ENCODE measurements at places on chromosomes 11 and 22. TPM values are rescaled to one million over a fixed set of nuclear protein-coding genes. Genes with fewer than 3 reads are reported as not detected.

GRCh38 chr11:64848826-64849597, 4.6 kb upstream of the CDC42BPG start:
- DNase-seq = peak; percentile 92
- peaks cover 8% of the 10 kb centered on the region for H3K36me3 ChIP-seq
- no peaks in the 10 kb centered on the region for H3K27me3 ChIP-seq
- H3K4me1 ChIP-seq = peaks cover 68% of the 10 kb centered on the region

GRCh38 chr11:103266167-103266831, 157.1 kb downstream of the DYNC2H1 start:
- no peaks in the 10 kb centered on the region for H3K27me3 ChIP-seq
- no peaks in the 10 kb centered on the region for H3K36me3 ChIP-seq
- H3K27ac ChIP-seq = no peak overlapping the region

GRCh38 chr11:86435711-86436110, 61.0 kb downstream of the CCDC81 start:
- no peaks in the 10 kb centered on the region for H3K27me3 ChIP-seq
- H3K4me3 ChIP-seq = no peak overlapping the region
- no peaks in the 10 kb centered on the region for H3K36me3 ChIP-seq
- H3K27ac ChIP-seq = no peak overlapping the region
- DNase-seq = no peak
- no peaks in the 10 kb centered on the region for H3K4me1 ChIP-seq

- no peaks in the 10 kb centered on the region for H3K27me3 ChIP-seq
- no peaks in the 10 kb centered on the region for H3K36me3 ChIP-seq
- no peak overlapping the region for H3K4me3 ChIP-seq
- peaks cover 6% of the 10 kb centered on the region for H3K4me1 ChIP-seq
- DNase-seq = no peak
- no peak overlapping the region for H3K27ac ChIP-seq
Observed at GRCh38 chr11:75135651-75136050, 15.3 kb upstream of the SLCO2B1 start.

GRCh38 chr22:46122511-46122971, 27.8 kb upstream of the PPARA start:
- DNase-seq = peak; percentile 93
- no peak overlapping the region for H3K27ac ChIP-seq
- no peaks in the 10 kb centered on the region for H3K27me3 ChIP-seq
- H3K4me3 ChIP-seq = no peak overlapping the region

GRCh38 chr11:129320494-129320893, 55.2 kb upstream of the BARX2 start:
- H3K4me3 ChIP-seq = no peak overlapping the region
- peaks cover 38% of the 10 kb centered on the region for H3K4me1 ChIP-seq
- no peaks in the 10 kb centered on the region for H3K27me3 ChIP-seq
- no peak overlapping the region for H3K27ac ChIP-seq

- no peaks in the 10 kb centered on the region for H3K36me3 ChIP-seq
- no peak overlapping the region for H3K4me3 ChIP-seq
- no peak for DNase-seq
- H3K27ac ChIP-seq = peak overlapping the region; percentile 47
- H3K27me3 ChIP-seq = no peaks in the 10 kb centered on the region
- H3K4me1 ChIP-seq = peaks cover 98% of the 10 kb centered on the region
Observed at GRCh38 chr11:3905080-3905953, 49.9 kb downstream of the STIM1 start.

DNA sequence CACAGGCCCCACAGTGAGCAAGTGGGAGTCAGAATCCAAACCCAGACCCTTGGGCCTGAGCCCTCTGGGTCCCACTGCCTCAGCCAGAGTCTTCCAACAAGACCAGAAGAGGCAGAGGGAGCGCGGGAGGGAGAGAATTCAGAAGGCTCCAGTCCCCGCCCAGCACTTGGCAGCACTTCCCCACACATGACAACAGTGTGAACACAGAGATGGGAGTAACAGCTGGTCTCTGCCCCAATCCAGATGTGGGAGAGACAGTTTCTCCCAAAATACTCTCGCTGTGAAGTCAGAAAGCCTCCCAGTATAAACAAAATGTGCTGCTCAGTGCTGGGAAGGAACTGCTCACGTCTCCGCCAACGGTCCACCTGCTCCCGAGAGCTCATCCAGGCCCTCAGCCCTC, 219.9 kb downstream of the MN1 start:
- H3K4me1 ChIP-seq = no peaks in the 10 kb centered on the region
- H3K27ac ChIP-seq = no peak overlapping the region
- H3K36me3 ChIP-seq = no peaks in the 10 kb centered on the region
- no peak overlapping the region for H3K4me3 ChIP-seq
- DNase-seq = peak; percentile 24
- no peaks in the 10 kb centered on the region for H3K27me3 ChIP-seq

DNA sequence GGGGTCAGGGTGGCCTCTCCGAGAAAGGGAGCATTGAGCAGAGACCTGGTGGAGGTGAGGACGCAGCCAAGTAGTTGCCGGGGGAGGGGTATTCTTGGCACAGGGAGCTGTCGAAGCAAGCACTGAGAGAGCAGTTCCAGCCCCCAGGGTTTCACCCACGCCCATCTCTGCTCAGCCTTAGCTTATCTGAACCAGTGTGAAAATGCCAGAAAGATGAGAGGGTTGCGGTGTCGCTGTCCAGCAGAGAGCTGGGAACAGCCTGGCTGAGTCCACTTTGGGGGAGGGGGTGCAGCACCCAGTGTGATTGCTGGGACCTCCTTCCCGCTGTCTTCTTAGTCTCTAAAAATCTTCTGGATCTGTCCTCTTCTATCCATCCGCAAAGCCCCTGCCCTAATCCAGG, 123.3 kb upstream of the TBCEL start:
- H3K36me3 ChIP-seq = no peaks in the 10 kb centered on the region
- H3K27ac ChIP-seq = no peak overlapping the region
- H3K4me1 ChIP-seq = no peaks in the 10 kb centered on the region
- no peak overlapping the region for H3K4me3 ChIP-seq

DNA sequence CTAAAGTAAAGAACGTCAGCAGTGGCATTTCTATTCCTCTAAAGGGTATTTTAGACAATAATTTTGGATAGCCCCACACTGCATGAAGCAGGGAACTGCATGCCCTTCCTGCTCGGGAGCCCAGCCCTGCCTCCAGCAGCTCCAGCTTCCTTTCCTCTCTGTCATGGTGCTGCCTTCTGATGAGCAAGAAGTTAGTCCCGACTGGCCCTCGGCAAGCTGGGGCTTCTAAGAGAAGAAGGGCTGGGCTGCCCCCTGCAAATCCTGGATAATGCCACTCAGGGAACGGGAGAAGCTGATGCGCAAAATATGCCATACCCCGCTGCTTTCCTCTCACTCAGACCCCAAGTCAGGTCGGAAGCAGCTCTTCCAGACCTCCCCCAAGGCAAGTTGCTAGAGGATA, 296.4 kb downstream of the ETS1 start:
- peaks cover 44% of the 10 kb centered on the region for H3K4me1 ChIP-seq
- peak; percentile 81 for DNase-seq
- no peaks in the 10 kb centered on the region for H3K36me3 ChIP-seq
- no peaks in the 10 kb centered on the region for H3K27me3 ChIP-seq

GRCh38 chr11:62171261-62171723, 18.7 kb upstream of the SCGB1D1 start:
- H3K27me3 ChIP-seq = peaks cover 68% of the 10 kb centered on the region
- peak overlapping the region; percentile 40 for H3K27ac ChIP-seq
- no peak for DNase-seq
- no peak overlapping the region for H3K4me3 ChIP-seq
- no peaks in the 10 kb centered on the region for H3K36me3 ChIP-seq
- H3K4me1 ChIP-seq = no peaks in the 10 kb centered on the region

DNA sequence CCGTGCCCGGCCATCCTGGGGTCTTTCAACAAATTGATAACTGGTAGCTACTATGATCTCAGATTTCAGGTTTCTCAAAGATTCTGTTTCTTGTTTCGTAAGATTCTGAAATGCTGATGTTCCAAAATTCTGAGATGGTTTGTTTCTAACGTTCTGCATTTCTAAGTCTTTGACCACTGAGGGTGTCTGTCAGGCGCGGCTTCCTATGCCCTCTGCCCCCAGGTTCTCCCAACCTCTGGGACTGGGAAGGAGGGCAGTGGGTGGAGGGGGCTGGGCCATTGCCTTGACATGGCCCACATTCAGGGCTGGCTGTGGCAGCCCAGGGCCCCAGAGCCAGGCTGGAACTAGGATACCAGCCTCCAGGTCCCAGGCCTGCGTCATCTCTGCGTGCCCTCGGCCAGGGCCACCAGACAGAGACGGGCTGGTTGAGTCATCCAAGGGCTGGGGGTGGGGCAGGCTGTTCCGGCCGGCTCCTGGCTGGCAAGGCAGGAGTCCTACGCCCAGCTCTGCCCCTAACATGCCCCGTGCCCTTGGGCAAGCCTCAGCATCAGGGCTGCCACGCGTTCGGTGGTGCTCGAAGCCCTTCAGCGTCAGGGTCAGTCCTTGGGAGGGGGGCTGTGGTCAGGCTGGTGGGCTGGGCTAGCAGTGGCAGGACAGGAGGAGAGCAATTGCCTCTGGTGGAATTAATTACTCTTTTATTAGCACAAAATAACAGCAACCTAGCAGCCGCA, 5.2 kb downstream of the TMEM134 start:
- peak overlapping the region; percentile 98 for H3K27ac ChIP-seq
- no peaks in the 10 kb centered on the region for H3K36me3 ChIP-seq
- peak; percentile 92 for DNase-seq

DNA sequence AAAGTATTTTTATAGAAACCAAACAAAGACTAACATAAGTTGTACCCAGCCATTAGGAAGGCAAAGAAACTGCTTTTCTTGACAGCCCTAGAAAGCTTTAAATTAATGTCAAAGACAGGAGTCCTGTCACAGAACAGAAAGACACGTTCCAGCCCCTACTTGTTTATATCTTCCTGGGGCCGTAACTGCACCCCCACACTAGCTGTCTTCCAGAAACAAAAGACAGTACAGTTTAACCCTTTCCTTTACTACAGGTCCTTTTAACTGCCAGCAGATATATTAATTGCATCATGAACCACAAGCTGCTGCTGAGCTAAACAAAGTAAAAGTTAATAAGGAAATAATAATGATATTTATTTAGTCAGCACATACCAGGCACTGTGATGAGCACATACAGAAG, 20.3 kb upstream of the CFAP300 start:
- H3K4me1 ChIP-seq = no peaks in the 10 kb centered on the region
- no peak overlapping the region for H3K27ac ChIP-seq
- H3K27me3 ChIP-seq = no peaks in the 10 kb centered on the region
- no peaks in the 10 kb centered on the region for H3K36me3 ChIP-seq

DNA sequence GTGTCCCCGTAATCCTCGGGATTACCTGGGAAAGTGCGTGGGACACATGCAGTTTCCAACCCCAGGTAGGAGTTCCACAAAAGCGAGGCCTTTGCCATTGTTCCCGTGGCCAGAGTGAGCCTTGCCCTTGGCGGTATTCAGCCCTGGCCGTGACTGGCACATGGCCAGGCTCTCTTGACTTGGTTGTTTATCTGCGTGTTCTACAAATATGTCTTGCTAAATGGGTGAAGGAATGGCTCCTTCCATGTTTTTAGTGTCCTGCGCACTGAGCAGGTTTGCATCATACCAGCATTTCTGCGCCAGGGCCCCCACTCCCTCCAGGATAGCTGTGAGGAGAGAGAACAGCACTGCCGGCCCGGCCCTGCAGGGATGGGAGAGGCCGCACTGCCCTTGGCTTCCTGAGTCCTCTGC, 20.0 kb downstream of the POLR3H start:
- H3K36me3 ChIP-seq = peaks cover 52% of the 10 kb centered on the region
- peaks cover 43% of the 10 kb centered on the region for H3K4me1 ChIP-seq
- no peak overlapping the region for H3K4me3 ChIP-seq
- no peak for DNase-seq
- H3K27me3 ChIP-seq = no peaks in the 10 kb centered on the region
- H3K27ac ChIP-seq = peak overlapping the region; percentile 87

DNA sequence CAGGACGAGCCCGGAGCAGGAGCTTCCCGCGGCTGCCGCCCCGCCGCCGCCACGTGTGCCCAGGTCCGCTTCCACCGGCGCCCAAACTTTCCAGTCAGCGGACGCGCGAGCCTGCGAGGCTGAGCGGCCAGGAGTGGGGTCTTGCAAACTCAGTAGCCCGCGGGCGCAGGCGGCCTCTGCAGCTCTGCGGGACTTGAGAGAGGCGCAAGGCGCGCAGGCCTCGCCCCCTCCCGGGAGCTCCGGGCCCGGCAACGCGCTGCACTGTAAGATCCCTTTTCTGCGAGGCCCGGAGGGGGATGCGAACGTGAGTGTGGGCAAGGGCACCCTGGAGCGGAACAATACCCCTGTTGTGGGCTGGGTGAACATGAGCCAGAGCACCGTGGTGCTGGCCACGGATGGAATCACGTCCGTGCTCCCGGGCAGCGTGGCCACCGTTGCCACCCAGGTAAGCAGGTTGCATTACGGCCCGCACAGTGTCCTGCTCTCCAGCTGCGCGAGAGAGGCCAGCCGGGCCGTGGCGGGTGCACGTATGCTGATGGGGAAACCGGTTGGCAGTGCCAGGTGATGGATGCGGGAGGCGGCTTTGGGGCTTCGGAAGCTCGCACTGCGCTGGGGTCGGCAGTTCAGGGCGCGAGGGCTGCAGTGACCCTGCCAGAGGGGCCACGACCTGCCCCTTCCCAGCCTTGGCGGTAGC, 2.0 kb downstream of the SLC6A5 start:
- DNase-seq = no peak
- H3K4me3 ChIP-seq = no peak overlapping the region
- H3K4me1 ChIP-seq = peaks cover 16% of the 10 kb centered on the region
- H3K36me3 ChIP-seq = no peaks in the 10 kb centered on the region
- no peak overlapping the region for H3K27ac ChIP-seq
- peaks cover 100% of the 10 kb centered on the region for H3K27me3 ChIP-seq

GRCh38 chr11:64801561-64802369, 1.2 kb downstream of the MAP4K2 start:
- peak; percentile 81 for DNase-seq
- H3K27me3 ChIP-seq = no peaks in the 10 kb centered on the region
- peak overlapping the region; percentile 74 for H3K4me3 ChIP-seq
- peaks cover 55% of the 10 kb centered on the region for H3K4me1 ChIP-seq

GRCh38 chr11:84396521-84396920, 1110.4 kb upstream of the CCDC90B start:
- H3K36me3 ChIP-seq = no peaks in the 10 kb centered on the region
- H3K4me3 ChIP-seq = no peak overlapping the region
- DNase-seq = no peak
- no peak overlapping the region for H3K27ac ChIP-seq
- no peaks in the 10 kb centered on the region for H3K4me1 ChIP-seq

GRCh38 chr11:36162006-36162882, 127.0 kb downstream of the COMMD9 start:
- no peak overlapping the region for H3K27ac ChIP-seq
- no peaks in the 10 kb centered on the region for H3K4me1 ChIP-seq
- no peaks in the 10 kb centered on the region for H3K27me3 ChIP-seq
- H3K36me3 ChIP-seq = no peaks in the 10 kb centered on the region
- DNase-seq = no peak

RASD2 gene
- not detected for total RNA-seq

CRYBB3 gene
- not detected for total RNA-seq

MRGPRX4 gene
- not detected for total RNA-seq

SYNGR1 gene
- 32.3 TPM for total RNA-seq

RANGAP1 gene
- total RNA-seq = 53.4 TPM

ALG9 gene
- total RNA-seq = 57.5 TPM

VPS37C gene
- 15.7 TPM for total RNA-seq

CHCHD10 gene
- total RNA-seq = 35.9 TPM
